DND-41 (cell line): ENCODE measurements at places on chromosomes 4 and X.
A peak's percentile ranks its signal among the peaks of the same experiment; 100 is the strongest.

- no peaks in the 10 kb centered on the region for H3K27me3 ChIP-seq
- no peak overlapping the region for H3K27ac ChIP-seq
- no peak overlapping the region for H3K4me3 ChIP-seq
- H3K36me3 ChIP-seq = peaks cover 88% of the 10 kb centered on the region
- H3K4me1 ChIP-seq = no peaks in the 10 kb centered on the region
- no peak for DNase-seq
Measured at GRCh38 chr4:70768301-70768948, 46.7 kb downstream of the RUFY3 start.

DNA sequence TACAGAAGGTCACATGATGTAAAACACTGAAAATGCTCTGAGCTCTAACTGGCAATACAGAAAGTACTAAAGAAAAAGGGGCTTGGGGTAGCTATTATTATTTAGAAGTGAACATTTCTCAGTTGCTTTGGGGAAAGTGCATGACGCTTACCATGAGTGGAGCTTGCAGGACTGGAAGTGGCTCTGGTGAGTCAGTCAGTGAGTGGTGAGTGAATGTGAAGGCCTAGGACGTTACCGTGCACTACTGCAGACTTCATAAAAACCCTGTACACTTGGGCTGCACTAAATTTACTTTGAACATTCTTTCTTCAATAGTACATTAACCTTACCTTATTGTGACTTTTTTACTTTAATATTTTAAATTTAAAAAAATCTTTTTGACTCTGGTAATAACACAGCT, 89.3 kb upstream of the ENPP6 start:
- peaks cover 2% of the 10 kb centered on the region for H3K27me3 ChIP-seq
- no peak overlapping the region for H3K4me3 ChIP-seq
- DNase-seq = no peak
- no peaks in the 10 kb centered on the region for H3K4me1 ChIP-seq

GRCh38 chr4:23162275-23162674, 469.5 kb downstream of the GBA3 start:
- no peak overlapping the region for H3K4me3 ChIP-seq
- no peaks in the 10 kb centered on the region for H3K36me3 ChIP-seq
- no peak for DNase-seq
- no peaks in the 10 kb centered on the region for H3K4me1 ChIP-seq
- no peaks in the 10 kb centered on the region for H3K27me3 ChIP-seq

- no peaks in the 10 kb centered on the region for H3K36me3 ChIP-seq
- H3K27ac ChIP-seq = no peak overlapping the region
Measured at GRCh38 chr4:59387759-59388758, 1812.1 kb upstream of the ADGRL3 start.

- no peak overlapping the region for H3K27ac ChIP-seq
- H3K4me3 ChIP-seq = no peak overlapping the region
- no peak for DNase-seq
- no peaks in the 10 kb centered on the region for H3K36me3 ChIP-seq
- no peaks in the 10 kb centered on the region for H3K27me3 ChIP-seq
Measured at GRCh38 chrX:18574591-18574990, 97.3 kb downstream of the RS1 start.

DNA sequence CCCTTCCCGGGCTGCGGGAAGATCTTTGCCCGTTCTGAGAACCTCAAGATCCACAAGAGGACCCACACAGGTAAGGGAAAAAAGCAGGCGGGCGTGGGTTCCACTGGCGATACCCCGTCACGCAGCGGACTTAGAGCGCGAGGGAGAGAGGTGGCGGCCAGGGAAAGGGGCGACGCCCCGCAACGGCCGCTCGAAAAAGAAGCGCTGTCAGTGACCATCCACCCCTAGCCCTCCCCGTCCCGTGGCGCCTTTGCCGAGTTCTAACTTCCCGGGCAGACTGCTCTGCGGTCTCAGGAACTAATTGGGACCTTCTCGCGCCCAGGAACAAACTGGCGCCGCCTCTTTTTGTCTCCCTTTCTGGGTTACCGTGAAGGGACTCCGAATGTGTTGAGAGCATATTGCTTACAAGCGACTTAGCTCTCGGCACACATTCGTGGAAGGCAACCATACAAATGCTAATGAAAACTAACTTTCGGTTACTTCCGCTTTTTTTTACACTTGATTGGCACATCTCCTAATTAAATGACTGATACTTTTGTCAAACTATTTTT, 1.8 kb downstream of the ZIC3 start:
- no peak for DNase-seq
- H3K27ac ChIP-seq = no peak overlapping the region
- no peaks in the 10 kb centered on the region for H3K4me1 ChIP-seq
- H3K27me3 ChIP-seq = no peaks in the 10 kb centered on the region
- no peak overlapping the region for H3K4me3 ChIP-seq
- H3K36me3 ChIP-seq = no peaks in the 10 kb centered on the region

- no peaks in the 10 kb centered on the region for H3K36me3 ChIP-seq
- H3K4me1 ChIP-seq = no peaks in the 10 kb centered on the region
- no peak overlapping the region for H3K27ac ChIP-seq
Measured at GRCh38 chr4:55745014-55745413, 74.6 kb upstream of the EXOC1L start.

GRCh38 chr4:108738003-108738706, 24.7 kb downstream of the ETNPPL start:
- no peaks in the 10 kb centered on the region for H3K36me3 ChIP-seq
- no peak for DNase-seq
- no peaks in the 10 kb centered on the region for H3K4me1 ChIP-seq
- H3K27ac ChIP-seq = no peak overlapping the region
- H3K27me3 ChIP-seq = no peaks in the 10 kb centered on the region
- no peak overlapping the region for H3K4me3 ChIP-seq

- DNase-seq = no peak
- H3K36me3 ChIP-seq = no peaks in the 10 kb centered on the region
- no peaks in the 10 kb centered on the region for H3K27me3 ChIP-seq
- no peak overlapping the region for H3K4me3 ChIP-seq
- H3K27ac ChIP-seq = no peak overlapping the region
- H3K4me1 ChIP-seq = no peaks in the 10 kb centered on the region
Measured at GRCh38 chr4:77120886-77121508, 36.0 kb upstream of the CCNG2 start.

GRCh38 chrX:8851231-8851886, 50.2 kb upstream of the FAM9A start:
- H3K4me3 ChIP-seq = no peak overlapping the region
- H3K27ac ChIP-seq = no peak overlapping the region
- H3K36me3 ChIP-seq = no peaks in the 10 kb centered on the region
- no peaks in the 10 kb centered on the region for H3K27me3 ChIP-seq
- no peaks in the 10 kb centered on the region for H3K4me1 ChIP-seq

- no peaks in the 10 kb centered on the region for H3K4me1 ChIP-seq
- no peak overlapping the region for H3K4me3 ChIP-seq
- DNase-seq = no peak
- H3K36me3 ChIP-seq = peaks cover 100% of the 10 kb centered on the region
Measured at GRCh38 chrX:153958605-153959004, 13.0 kb downstream of the HCFC1 start.

DNA sequence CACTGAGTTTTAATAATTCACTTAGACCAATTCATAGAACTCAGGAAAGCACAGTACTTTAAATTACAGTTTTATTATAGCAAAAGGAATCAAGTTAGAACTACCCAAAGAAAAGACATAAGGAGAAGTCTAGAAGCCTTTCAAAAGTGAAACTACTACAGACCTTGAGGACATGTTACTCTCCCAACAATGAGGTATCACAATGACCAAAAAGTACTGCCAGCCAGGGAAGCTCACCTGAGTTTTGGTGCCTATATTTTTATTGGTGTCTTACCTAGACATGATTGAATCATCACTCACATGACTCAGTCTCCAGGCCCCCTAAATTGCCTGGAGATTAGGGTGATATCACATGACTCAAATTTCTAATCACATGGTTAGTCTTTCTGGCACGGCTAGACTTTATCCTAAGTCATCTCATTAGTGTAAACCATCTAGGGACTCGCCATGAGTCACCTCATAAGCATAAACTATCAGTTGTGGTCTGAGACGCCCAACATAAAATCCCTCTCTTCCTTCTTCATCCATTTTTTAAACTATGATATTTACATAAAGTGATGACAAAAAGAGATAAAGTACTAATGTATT, 372.3 kb downstream of the TMA16 start:
- H3K27ac ChIP-seq = no peak overlapping the region
- no peak overlapping the region for H3K4me3 ChIP-seq
- H3K4me1 ChIP-seq = no peaks in the 10 kb centered on the region

DNA sequence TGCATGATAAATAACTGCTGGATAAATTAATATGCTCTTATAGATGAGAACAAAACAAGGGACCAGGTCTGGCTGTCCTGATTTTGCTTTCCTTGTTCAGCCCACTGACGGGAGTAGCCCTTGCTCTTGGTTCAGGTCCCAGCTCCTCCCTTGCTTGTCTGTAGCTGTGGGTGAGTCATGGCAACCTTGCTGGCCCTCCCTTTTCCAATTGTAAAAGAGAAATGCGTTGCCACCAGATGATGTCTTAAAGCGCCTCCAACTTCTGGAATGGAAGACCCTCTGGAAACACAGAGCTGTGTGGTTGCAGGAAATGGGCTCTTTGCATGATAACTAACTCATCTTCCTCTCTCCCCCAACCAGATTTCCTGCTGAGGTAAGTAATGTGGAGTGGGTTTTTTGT, 171.4 kb downstream of the AASDH start:
- no peaks in the 10 kb centered on the region for H3K36me3 ChIP-seq
- H3K27ac ChIP-seq = no peak overlapping the region
- H3K4me3 ChIP-seq = no peak overlapping the region

DNA sequence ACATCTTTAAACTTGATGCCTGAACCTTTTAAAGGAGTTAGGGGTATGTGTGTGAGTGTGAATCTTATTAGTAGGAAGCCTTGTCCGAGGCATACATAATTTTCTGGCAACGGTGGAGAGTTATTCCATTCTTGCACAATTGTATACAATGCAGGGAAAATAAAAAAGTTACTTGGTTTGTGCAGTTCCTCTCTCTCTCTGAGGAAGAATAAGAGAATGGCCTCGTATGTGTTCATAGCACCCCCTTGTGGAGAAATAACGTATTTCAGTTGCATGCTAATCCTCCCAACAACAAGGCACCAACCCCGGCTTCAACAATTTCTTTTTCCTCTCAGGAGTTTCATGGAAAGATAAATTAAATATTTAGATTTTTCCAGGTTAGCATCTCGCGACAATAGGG, 33.7 kb upstream of the FGF13 start:
- no peaks in the 10 kb centered on the region for H3K27me3 ChIP-seq
- H3K4me1 ChIP-seq = no peaks in the 10 kb centered on the region
- DNase-seq = peak; percentile 11
- H3K4me3 ChIP-seq = no peak overlapping the region

- no peaks in the 10 kb centered on the region for H3K27me3 ChIP-seq
- H3K36me3 ChIP-seq = no peaks in the 10 kb centered on the region
- H3K4me3 ChIP-seq = no peak overlapping the region
- no peak overlapping the region for H3K27ac ChIP-seq
- DNase-seq = no peak
Measured at GRCh38 chrX:149570668-149571067, 16.6 kb downstream of the MAGEA9B start.

- no peaks in the 10 kb centered on the region for H3K36me3 ChIP-seq
- H3K4me3 ChIP-seq = no peak overlapping the region
- no peak for DNase-seq
- no peaks in the 10 kb centered on the region for H3K27me3 ChIP-seq
- no peak overlapping the region for H3K27ac ChIP-seq
- no peaks in the 10 kb centered on the region for H3K4me1 ChIP-seq
Measured at GRCh38 chr4:182863501-182863900, 53.7 kb downstream of the DCTD start.

- no peak for DNase-seq
- H3K27ac ChIP-seq = no peak overlapping the region
- H3K4me3 ChIP-seq = no peak overlapping the region
- H3K4me1 ChIP-seq = no peaks in the 10 kb centered on the region
- no peaks in the 10 kb centered on the region for H3K36me3 ChIP-seq
Measured at GRCh38 chrX:125382889-125383288, 63.2 kb downstream of the TEX13C start.

GRCh38 chr4:55854129-55854528, 681 bp downstream of the EXOC1 start:
- peak overlapping the region; percentile 78; the same call in 1 of the 2 replicates for H3K4me3 ChIP-seq
- H3K27ac ChIP-seq = peak overlapping the region; percentile 90
- peaks cover 4% of the 10 kb centered on the region for H3K36me3 ChIP-seq

DNA sequence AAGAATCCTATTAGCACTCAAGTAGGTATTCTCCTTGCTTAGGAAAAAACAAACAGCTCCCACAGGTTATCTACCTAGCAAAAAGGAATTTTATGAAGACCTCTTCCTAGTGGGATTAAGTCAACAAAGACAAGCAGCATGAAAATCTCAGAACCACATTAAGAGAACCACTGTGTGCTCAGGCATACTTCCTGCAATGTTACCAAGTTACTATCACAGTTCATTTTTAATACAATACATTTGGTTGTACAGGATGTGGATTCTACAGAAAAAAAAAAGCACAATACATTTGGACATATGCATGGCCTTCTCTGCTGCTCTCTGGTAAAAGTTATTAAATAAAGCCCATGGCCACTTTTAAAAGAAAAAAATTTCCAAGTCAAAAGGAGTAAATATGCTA, 193.7 kb downstream of the PPP3CA start:
- H3K27me3 ChIP-seq = no peaks in the 10 kb centered on the region
- H3K27ac ChIP-seq = no peak overlapping the region
- H3K4me3 ChIP-seq = no peak overlapping the region
- H3K4me1 ChIP-seq = no peaks in the 10 kb centered on the region
- H3K36me3 ChIP-seq = no peaks in the 10 kb centered on the region
- no peak for DNase-seq

DNA sequence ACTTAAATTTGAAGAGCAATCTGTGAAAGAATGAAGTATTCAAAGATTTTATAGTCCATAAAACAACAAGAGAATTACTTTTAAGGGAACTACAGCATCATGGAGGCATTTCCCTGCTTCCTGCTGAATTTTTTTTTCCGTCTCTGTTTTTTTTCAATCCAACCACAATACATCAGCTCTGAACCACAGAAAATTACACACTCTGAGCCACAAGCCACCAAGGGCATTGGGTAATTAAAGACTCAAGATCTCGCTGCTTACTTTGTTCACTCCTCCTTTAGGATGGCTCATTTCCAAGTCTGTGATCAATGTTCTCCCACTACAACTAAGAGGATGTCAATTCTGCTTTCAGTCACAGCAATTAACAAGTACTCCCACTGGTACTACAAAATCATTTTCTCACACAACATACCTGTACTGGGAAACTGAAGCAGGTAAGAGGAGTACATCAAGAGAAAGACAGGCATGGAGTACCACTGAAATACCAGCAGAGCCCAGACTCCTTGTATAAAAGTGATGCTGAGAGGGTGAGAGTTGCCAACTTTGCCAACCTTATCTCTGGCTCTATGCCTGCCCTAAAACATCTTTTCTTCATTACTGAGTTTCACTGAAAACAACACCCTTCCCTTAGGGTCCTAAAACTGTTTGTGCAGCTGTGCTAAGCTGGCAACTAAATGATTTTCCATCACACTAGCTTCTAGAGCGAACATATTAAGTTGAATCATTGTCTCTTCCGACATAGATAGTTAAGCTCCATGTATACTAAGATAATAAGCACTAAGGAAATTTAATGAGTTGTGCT, 105.8 kb upstream of the MAGEB18 start:
- H3K27me3 ChIP-seq = no peaks in the 10 kb centered on the region
- H3K4me3 ChIP-seq = no peak overlapping the region
- H3K27ac ChIP-seq = no peak overlapping the region
- H3K36me3 ChIP-seq = no peaks in the 10 kb centered on the region
- no peak for DNase-seq

GRCh38 chr4:182233310-182234090, 9.7 kb upstream of the TENM3 start:
- no peaks in the 10 kb centered on the region for H3K27me3 ChIP-seq
- no peak overlapping the region for H3K27ac ChIP-seq
- no peak for DNase-seq
- H3K4me3 ChIP-seq = no peak overlapping the region

- no peaks in the 10 kb centered on the region for H3K4me1 ChIP-seq
- no peak within 1 kb of the TSS for H3K4me3 ChIP-seq
- H3K27me3 ChIP-seq = no peaks in the 10 kb centered on the region
- no peak within 1 kb of the TSS for H3K27ac ChIP-seq
- no peaks in the 10 kb centered on the region for H3K36me3 ChIP-seq
Measured at GRCh38 chrX:151974336-151975227, at the start of gene GABRE. Gene GABRE, minus strand, starts transcription at chrX:151974676. Its CDS starts 51 bp downstream, at chrX:151974625.
